Stimulated activated CD4-positive, alpha-beta T cell treated with anti-CD3 and anti-CD28 coated beads, Interleukin-4, amount 100 ng/mL, for 48 hours (primary cell): ENCODE measurements at places on chromosomes 1 and 21.

DNA sequence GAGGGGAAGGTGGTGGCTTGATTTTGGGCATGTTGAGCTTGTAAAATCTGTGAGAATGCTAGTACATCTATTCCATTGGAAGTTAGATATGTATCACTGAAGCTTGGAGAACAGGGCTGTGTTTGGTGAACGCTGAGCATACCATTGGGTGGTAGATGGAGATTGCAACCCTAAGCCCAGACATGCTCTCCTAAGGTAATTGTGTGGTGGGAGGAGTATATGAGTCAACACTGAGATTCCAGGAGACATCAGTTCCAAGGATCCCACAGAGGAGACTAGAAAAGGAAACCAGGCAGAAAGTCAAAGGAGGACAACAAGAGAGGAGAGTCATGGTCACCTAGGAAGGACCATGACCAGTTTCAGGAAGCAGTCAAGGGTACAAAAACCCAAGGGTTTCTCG lies 60.4 kb downstream of the KIF21B start:
- DNase-seq = no peak

- DNase-seq = no peak
Observed at GRCh38 chr1:226985839-226986463, 45.9 kb downstream of the COQ8A start.

DNA sequence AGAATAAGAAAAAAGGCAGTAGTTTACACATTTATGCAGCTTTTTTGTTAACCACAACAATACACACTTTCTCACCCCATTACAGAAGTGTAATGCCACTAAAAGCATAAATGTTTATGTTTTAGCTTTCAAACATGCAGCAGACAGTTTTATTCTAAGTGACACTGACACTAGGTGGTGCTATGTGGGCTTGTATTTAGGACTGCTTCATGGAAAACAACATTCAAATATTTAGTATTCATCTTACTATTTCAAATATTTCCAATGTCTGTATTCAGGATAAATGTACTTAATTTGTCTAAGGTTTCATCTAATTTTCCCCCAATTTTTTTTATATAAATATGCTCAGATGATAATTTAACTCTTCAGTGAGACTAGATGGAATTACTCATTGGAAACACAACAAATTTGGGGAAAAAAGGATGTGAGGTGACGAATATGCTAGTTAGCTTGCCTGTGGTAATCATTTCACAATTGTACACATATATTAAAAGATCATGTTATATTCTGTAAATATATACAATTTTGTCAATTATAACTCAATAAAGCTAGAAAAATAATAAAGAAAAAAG lies 71.4 kb downstream of the USP1 start:
- no peak for DNase-seq

GRCh38 chr1:223211323-223211985 lies 68.4 kb upstream of the TLR5 start:
- DNase-seq = no peak

- no peak for DNase-seq
Observed at GRCh38 chr1:10280439-10281350, 70.3 kb downstream of the KIF1B start.

GRCh38 chr1:25568834-25569596 lies 25.6 kb downstream of the LDLRAP1 start:
- no peak for DNase-seq

DNA sequence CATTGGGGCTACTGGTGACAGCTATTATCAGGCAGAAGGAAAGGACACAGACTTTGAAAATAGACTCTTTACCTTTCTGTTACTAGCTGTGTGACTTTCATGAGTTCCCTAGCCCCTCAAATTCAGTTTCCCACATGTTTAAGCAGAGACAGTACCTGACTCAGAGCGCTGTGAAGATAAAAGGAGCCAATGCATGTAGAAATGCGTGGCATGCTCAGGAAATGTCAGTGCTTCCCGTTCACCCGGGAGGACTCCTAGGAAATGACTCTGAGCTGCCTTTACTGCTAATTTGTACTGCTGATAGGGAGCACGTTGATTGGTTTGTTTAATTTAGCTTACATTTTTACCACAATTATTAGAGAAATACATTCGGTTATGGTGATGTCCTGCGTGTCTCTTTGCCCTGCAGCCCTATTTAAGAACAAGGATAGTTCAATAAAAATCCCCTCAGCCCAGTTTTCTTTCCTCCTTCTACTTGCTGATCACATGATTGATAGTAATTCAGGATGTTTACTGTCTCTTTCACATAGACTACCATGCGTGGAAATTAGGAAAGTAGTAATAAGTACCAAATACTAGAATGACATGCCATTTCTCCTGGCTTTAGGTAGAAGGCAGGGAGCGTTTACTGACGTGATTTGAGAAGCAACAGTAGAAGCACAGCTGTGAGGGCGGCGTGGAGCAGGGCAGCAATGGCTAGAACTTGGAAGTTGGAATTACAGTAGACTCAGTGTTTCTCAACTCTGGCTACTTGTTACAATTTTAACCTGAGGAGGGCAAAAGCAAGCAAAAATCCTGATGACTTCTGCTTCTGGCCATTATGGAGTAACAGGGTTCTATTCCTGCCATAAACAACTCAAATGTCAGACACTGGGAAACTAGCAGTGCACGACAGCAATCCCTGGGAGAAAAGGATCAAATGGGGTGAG lies 15.9 kb downstream of the PDIK1L start:
- DNase-seq = no peak

DNA sequence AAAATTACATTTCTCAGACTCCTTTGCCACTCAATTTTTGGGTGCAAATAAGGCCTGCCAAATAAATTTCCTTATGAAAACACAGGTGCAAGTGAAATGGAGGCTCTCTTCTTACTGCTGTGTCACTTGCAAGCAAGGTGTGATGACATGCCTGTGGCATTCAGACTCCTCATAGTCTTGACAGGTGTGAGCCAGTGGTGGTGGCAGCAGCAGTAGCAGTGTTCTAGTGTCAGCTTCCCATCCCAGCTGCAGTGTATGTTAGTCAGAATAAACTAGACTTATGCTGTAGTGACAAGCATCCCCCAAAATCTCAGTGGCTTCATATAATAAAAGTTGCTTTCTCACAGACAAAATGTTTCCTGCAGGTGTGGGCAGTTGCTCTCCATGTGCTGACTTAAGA lies 3.8 kb upstream of the EEIG2 start:
- DNase-seq = no peak

DNA sequence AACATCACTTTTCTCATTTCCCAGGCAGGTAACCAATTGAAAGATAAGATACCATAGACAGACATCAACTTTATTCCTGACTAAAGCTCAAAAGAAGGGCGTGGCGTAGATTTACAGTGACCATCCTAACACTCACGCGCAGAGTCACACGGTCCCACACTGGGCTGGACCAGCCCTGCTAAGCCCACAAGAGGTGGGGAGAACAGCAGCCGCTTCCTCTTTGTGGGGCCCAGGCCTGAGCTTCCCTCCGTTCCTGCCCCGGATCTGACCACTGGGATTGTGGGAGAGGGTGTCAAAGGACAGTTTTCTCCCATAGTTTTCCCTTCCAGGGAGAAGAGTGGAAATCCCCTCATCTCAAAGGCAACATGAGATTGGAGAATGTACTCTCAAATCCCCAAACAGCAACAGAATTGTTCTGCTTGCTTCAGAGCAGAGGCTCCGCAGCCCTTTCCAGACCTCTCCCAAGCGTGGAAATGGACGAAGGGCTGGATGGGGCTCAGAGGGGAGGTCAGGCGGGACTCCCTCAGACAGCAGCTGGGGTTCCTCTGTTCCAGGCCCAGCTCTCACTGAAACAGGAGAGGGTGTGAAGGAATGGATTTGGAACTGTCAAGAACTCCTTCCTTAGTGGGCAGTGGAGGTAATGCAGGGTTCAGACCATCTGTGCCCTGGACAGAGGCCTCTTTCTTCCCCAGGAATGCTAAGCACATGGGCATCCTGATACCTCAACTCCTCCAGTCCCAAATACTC lies 33.7 kb downstream of the L1TD1 start:
- no peak for DNase-seq

DNA sequence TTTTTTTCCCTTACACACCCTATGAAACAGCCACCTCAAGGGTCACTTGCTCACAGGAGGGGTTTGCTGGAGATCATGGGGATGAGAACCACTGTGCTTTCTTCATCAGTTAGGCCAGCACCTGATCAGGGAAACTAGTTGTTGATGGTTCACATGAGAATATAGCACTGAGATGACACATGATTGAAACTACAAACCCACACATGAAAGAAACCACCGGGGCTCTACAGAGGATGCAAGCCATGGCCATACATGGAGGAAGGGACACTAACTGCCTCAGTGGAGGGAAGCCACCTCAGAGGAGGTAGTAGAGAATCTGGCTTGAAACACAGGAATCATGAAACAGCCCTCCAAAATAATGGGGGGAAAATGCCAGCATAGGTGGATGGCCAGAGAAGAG lies 63.2 kb downstream of the PRKAB2 start:
- no peak for DNase-seq

GRCh38 chr21:35344582-35344981 lies 295.5 kb upstream of the RUNX1 start:
- no peak for DNase-seq

DNA sequence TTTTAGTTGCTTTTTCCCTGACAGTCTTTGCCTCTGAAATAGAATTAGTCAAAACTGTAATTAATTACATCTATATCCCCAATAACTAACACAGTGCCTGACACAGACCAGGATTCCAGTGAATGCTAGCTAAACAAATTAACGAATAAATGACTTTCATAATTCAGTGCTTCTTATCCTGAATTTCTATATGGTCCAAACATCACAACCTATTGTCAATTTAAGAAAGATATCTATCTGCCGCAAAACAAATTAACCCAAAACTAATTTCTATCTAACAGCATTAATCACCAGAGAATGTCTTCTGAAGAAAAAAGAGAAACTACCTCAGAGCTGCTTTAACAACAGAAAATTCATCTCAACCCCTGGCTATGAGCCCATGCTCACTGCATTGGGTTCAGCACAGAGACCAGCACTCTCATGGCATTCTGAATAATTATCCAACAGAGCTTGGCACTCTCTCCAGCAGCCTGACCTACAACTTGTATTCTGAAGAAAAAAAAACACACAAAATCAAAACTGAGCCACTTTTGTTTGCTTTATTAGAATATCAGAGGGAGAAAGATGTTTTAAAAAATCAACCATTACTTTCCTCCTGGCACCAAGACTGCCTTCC lies 547.3 kb upstream of the BEND5 start:
- no peak for DNase-seq

- no peak for DNase-seq
Observed at GRCh38 chr21:29237110-29238052, 61.3 kb upstream of the BACH1 start.

DNA sequence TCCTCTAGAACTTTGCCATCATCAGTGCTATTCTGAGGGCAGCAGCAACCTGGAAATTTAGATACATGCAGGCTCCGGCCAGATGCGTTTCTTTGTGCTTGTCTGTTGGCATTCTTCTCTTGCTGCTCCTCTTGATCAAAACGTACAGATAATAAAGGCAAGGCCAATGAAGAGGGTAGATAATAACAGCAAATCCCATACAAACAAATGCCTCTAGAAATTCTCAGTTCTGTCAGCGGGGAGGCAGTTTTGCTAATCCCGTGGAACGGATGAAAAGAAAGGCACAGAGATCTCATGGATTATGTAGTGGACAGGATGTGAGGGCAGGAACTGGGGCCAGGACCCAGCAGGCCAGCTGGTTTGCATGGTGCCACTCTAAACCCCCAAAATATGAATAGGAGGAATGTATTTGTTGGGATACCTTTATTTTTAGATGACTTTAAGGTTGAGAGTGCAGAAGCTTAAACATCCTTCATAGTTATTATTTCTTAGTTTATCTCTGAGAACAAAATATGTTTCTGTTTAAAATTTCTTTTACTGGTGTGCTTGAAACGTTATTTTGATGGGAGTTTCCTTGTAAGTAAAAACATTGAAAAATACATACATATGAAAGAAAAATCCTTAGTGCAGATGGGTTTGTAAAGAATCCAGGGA lies 1.5 kb downstream of the ITSN1 start:
- no peak for DNase-seq

DNA sequence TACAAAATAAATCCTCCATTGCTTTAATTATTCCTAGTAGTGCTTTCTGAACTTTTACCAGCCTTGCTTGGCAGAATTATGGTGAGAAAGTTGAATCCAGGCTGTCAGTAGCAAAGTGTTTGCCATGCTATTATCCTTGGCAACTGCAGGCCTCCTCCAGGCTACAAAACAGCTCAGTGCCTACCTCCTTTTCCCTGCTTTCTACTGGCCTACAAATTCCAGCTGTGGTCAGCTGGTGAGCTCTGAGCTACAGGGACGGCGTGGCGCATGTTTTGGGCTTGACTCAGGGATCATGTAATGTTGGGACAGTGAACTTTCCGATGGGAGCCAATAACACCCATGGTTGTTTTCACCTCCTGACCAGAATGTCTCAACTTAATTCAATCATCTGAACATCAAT lies 456.1 kb upstream of the ADAMTS5 start:
- DNase-seq = no peak

- peak; percentile 53 for DNase-seq
Observed at GRCh38 chr1:222618001-222618879, at the start of gene MIA3. TSS of gene MIA3 (plus strand) at chr1:222618097. CDS start at chr1:222618111, 14 bp downstream.

GRCh38 chr1:231591466-231591865 lies 35.1 kb upstream of the DISC1 start:
- DNase-seq = no peak

DNA sequence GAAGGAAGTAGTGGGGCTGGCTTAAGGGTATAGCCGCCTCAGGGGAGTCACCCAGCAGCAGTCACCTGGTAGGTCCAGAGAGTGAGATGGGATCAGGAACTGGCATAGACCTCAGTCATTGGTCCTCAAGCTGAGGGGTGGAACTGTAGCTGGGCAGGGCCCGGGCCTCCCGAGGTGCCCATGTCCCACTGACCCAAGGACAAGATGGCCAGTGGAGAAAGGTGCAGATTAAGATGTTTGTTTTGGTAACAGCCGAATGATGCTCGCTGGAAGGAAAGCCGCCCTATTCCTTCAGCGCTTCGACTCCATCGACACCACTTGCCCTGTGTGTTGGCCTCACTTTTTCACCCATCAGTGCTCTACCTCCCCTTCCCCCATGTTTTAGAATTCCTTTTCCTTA lies 16.4 kb downstream of the COL9A2 start:
- no peak for DNase-seq

- no peak for DNase-seq
Observed at GRCh38 chr1:201882665-201883132, 6.0 kb upstream of the SHISA4 start.

- DNase-seq = no peak
Observed at GRCh38 chr1:33860671-33861070, 3.2 kb upstream of the HMGB4 start.

DNA sequence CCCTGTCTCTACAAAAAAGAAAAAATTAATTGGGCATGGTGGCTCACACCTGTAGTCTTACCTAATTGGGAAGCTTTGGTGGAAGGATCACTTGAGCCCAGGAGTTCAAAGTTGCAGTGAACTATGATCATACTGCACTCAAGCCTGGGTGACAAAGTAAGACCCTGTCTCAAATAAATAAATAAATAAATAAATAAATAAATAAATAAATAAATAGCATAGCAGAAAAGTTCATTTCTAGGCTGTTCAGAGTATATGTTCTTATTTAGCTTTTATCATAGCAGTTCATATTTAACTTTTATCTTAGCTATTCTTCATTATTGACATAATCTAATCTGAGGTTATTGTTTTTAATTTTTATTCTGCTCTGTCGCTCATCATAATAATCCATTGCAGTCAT lies 8.7 kb upstream of the SEC16B start:
- no peak for DNase-seq

GRCh38 chr1:44076066-44076465 lies 42.6 kb upstream of the KLF17 start:
- no peak for DNase-seq

- no peak for DNase-seq
Observed at GRCh38 chr1:111734856-111735255, 4.3 kb downstream of the INKA2 start.

GRCh38 chr1:110673805-110674336 lies 869 bp downstream of the KCNA3 start:
- DNase-seq = no peak
